ENCODE measurements at places on chromosomes 7 and 10.

- no peak for DNase-seq
These were observed 47.4 kb downstream of the PPIF start for GRCh38 chr10:79394664-79395063.

DNA sequence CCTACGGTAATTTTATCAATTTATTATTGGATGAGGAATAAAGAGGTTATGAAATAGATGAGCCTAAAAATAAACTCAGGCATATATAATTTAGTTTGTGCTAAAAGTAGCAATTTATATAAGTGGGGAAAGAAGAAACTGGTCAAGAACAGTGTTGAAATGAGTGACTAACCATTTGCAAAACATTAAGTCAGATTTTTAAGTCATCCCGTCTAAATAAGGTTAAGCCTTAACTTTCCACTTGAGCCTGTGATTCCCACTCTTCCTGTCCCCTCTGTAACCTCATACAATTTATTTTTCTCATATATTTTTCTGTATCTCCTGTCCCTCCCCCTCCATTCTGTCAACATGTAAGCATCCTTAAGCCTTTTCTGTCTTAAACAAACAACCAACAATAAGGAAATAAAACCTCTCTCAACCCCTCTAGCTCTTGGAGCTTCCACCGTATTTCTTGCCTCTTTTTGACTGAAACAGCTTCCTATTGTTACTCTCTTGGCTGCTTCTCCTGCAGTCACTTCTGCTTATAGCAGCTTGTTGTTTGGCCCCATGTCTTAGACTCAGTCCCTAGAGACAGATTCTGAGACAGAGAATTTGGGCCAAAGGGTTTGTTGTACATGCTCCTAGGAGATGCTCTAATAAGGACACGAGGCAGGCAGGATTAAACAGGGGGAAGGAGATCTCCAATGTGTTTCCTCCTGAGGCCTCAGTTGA is 109.7 kb downstream of the GNAI1 start:
- DNase-seq: no peak

DNA sequence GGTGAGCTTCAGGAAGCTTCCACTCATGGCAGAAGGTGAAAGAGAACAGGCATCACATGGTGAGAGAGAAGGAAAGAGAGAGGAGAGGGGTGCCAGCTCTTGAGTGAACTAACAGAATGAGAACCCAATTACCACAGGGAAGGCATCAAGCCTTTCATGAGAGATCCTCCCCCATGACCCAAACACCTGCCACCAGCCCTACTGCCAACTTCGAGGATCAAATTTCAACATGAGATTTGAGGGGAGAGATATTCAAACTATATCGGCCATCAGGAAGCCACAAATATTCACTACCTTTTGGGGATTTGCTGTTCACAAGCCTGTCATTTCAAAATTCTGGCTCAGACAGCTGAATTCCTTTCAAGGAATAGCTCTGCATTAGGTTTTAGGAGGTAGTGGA is 39.9 kb upstream of the SMNDC1 start:
- DNase-seq: no peak

DNA sequence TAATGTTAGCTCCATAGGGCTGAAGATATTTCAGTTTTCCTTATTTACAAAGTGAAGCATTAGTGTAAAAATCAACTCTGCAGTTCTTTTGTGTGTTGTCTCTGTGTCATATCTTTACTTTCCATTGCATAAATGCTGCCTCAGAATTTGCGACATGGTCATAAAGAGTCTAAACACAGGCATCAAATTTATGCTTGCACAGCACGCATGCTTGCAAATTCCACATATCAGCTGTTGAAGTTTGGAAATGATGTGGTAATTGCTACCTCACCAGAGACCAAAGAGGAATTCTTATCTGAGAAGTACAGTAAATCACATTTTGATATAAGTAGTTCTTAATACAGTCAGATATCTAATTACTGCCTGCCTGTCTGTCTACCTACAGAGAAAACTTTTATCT is 348.2 kb upstream of the GRM3 start:
- no peak for DNase-seq

DNA sequence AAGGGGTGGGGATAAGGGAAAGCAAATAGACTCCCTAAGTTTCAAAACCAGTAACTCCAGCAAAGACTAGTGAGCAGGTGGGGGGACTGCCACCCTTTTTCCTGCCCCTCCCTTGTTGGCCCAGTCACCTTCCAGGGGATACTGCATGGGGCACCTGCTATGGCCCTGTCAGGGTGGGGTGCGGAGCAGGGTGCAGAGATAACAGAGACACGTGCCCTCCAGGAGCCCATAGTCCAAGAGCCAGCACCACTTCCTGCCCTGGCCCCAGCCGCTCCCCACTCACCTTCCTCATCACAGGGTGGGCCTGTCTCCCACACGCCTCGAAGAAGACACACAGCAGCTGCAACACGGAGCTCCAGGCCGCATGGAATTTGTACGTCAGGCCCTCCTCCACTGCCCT is 20.6 kb downstream of the RRP12 start:
- DNase-seq: no peak

- DNase-seq: no peak
These were observed 1.6 kb downstream of the DENND11 start for GRCh38 chr7:141700296-141700847.

- DNase-seq: no peak
These were observed 119.4 kb upstream of the SAMD8 start for GRCh38 chr10:74992068-74992467.

DNA sequence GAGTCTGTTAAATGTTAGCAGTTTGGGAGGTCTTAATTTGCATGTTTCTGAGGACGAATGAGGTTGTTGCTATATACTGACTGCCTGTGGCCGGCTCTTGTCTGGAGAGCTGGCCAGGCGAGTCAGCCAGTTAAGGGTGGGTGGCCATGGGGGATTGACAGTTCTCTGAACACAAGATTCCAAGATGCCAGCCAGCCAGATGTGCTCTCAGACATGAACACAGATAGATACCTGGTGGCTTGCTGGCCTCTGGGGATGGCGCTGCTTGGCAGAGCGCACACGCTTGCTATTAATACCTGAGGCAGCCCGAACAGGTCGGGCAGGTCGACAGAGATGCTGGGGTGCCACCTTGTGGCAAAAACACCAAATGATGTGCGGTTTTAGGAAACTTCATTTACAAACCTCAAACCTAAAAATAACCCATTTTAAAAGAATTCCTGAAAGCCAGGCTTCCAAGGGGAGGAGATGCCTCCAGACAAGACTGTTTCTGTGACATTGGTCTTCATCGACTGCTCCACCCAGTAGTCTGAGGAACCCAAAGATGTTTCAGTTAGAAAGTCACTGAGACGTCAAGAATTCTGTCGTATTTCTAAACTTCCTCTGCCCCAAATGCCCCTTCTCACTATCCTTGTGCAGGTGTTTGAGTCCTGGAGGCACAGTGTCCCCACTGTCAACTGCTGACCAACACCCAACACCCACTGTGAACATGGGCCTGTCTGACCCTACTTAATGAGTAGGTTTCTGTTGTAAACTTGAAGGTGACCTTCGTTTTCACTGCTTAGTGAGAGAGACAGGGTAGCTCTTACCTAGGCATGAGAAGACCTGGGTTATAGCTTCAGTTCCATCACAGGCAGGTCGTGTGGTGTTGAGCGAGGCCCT is 123.4 kb downstream of the NT5C2 start:
- DNase-seq: peak; percentile 81

GRCh38 chr10:63236113-63236935 is 103.2 kb downstream of the NRBF2 start:
- DNase-seq: no peak

- DNase-seq: no peak
These were observed 319.2 kb downstream of the ADARB2 start for GRCh38 chr10:1418031-1418550.

GRCh38 chr7:57437581-57437980 is 12.4 kb upstream of the ZNF716 start:
- no peak for DNase-seq

- no peak for DNase-seq
These were observed 12.1 kb downstream of the TAX1BP1 start for GRCh38 chr7:27751888-27752660.

Data from stimulated activated CD8-positive, alpha-beta memory T cell treated with anti-CD3 and anti-CD28 coated beads, Interleukin-4, amount 100 ng/mL, for 48 hours (primary cell).